ENCODE measurements at places on chromosomes 1 and 21.

DNA sequence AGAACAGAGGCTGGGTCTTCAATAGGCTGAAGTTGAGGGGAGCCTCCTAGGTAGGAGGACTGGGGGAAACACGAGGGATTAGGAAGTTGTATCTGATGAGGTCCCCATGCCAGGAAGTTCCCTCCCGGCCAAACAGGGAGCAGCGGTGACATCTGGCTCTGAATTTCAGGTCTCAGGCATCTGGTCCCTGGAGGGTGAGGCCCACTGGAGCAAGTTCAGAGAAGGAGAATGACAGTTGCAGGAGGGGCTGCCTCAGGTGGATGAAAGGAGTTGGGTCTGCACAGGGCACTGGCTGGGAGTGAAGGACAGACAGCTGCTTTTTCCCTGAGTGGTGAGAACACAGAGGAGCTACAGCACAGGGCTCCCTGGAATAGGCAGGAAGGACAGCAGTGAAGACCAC is 9.1 kb downstream of the TMEM9 start:
- DNase-seq: no peak

- peak; percentile 67 for DNase-seq
Measured at GRCh38 chr1:32201011-32201855, 838 bp downstream of the CCDC28B start.

GRCh38 chr1:58325866-58326265 is 220.7 kb downstream of the OMA1 start:
- no peak for DNase-seq

- peak; percentile 87 for DNase-seq
Measured at GRCh38 chr1:212860713-212861581, 2.9 kb downstream of the FLVCR1 start.

GRCh38 chr1:107926436-107927080 is 38.4 kb downstream of the VAV3 start:
- no peak for DNase-seq
